Osteocyte (in vitro differentiated cells): ENCODE measurements at places on chromosomes 7 and 10. TPM values are rescaled to one million over a fixed set of nuclear protein-coding genes. Genes with fewer than 3 reads are reported as not detected.

FGL2 gene
- 0.08 and 0.16 TPM in 2 replicates for total RNA-seq

TRIL gene
- total RNA-seq, result 3.5 and 4.0 TPM in 2 replicates

CTAGE15 gene
- total RNA-seq, result not detected in 2 replicates

OR2A5 gene
- total RNA-seq, result not detected in 2 replicates

GRCh38 chr10:120810298-120810697, 40.9 kb upstream of the WDR11 start:
- H3K4me1 ChIP-seq, result no peaks in the 10 kb centered on the region
- DNase-seq, result peak; percentile 65
- H3K36me3 ChIP-seq, result no peaks in the 10 kb centered on the region
- no peak overlapping the region for H3K4me3 ChIP-seq
- peaks cover 15% of the 10 kb centered on the region for H3K27me3 ChIP-seq

DNA sequence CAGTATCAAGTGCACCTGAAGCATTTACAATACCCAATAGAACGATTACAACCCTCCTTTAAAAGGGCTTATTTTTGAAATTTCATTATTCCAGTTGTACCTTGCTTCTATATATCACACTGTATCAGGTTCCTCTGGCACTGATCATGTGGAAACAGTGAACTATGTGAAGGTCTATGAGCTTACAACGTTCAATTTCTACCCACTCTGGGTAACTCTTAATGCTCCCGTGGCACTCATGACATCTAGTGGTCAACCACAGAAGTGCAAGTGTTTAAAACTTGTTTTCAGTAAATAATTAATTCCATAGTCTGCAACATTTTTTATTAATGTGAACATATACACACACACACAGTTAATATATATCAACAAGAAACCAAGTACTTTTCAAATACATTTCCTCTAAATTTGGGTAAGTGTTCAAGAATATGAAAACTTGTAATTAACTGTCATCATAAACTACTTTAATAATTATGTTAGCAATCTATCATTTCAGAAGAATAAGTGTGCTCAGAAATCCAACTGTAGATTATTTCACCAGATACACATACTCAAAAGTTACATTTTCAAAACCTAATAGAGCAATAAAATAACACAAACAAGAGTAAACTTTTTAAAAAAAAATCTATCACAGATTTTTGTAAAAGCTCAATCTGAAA, 61.0 kb downstream of the MPP7 start:
- no peak overlapping the region for H3K4me3 ChIP-seq
- H3K4me1 ChIP-seq, result peaks cover 61% of the 10 kb centered on the region
- peaks cover 23% of the 10 kb centered on the region for H3K36me3 ChIP-seq
- peak overlapping the region; percentile 31 for H3K27ac ChIP-seq
- no peaks in the 10 kb centered on the region for H3K27me3 ChIP-seq
- DNase-seq, result no peak

GRCh38 chr7:12221414-12221813, 10.3 kb downstream of the TMEM106B start:
- H3K4me1 ChIP-seq, result no peaks in the 10 kb centered on the region
- H3K27me3 ChIP-seq, result no peaks in the 10 kb centered on the region
- DNase-seq, result no peak
- H3K4me3 ChIP-seq, result no peak overlapping the region
- peaks cover 65% of the 10 kb centered on the region for H3K36me3 ChIP-seq

DNA sequence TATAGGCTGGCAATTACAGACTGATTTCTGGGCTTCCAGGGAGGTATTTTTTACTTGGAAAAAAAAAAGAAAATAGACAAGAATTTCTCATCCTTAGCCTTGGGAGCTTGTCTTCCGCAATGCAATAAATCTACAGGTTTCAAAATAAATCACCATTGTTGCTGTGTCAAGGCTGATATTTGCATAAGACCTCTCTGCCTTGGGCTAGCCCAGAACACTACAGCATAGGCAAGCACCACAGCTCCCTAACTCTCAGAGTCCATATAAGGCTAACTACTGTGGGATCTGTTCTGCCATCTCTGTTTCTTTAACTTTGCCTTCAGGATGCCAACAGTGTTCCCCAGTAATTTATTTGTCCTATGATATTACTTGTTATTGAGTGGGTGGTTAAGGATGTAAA, 64.4 kb downstream of the ZWINT start:
- DNase-seq, result no peak
- H3K4me3 ChIP-seq, result no peak overlapping the region
- H3K27ac ChIP-seq, result no peak overlapping the region
- no peaks in the 10 kb centered on the region for H3K4me1 ChIP-seq
- no peaks in the 10 kb centered on the region for H3K36me3 ChIP-seq
- H3K27me3 ChIP-seq, result no peaks in the 10 kb centered on the region

DNA sequence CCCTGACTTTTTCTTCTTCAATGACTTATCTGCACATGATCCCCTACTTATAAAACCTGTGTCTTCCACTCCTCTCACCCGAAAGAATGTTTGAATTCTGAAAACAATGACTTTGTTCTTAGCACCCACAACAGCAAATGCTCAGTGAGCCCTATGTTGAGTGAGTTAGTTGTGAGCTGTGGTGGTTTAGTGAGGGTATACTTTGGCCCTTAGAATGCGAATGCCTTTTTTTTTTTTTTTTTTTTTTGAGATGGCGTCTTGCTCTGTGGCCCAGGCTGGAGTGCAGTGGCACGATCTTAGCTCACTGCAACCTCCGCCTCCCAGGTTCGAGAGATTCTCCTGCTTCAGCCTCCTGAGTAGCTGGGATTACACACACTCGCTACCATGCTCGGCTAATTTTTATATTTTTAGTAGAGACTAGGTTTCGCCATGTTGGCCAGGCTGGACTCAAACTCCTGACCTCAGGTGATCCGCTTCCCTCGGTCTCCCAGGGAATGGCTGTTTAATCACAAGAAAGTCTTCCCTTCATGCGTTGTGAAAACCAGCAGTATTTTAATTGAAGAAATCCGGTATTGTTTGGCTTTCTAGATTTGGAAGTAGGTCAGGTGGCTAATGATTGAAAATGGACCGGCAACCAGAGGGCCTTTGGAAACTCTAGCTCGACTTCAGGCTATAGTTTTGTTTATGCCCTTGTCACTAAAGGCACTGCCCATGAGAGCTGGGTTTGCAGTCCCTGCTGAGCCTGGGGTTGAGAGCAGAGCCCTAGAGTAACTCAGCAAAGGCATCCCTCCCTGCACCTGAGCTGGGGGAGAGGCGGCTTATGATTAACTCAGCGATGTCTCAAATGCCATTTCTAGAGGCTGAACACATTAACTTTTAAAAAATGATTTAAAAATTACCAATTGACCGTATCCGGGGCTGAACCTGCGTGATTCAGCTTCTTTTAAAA, 41.3 kb downstream of the CUX1 start:
- H3K4me3 ChIP-seq, result no peak overlapping the region
- H3K4me1 ChIP-seq, result peaks cover 33% of the 10 kb centered on the region
- DNase-seq, result no peak
- no peaks in the 10 kb centered on the region for H3K27me3 ChIP-seq

DNA sequence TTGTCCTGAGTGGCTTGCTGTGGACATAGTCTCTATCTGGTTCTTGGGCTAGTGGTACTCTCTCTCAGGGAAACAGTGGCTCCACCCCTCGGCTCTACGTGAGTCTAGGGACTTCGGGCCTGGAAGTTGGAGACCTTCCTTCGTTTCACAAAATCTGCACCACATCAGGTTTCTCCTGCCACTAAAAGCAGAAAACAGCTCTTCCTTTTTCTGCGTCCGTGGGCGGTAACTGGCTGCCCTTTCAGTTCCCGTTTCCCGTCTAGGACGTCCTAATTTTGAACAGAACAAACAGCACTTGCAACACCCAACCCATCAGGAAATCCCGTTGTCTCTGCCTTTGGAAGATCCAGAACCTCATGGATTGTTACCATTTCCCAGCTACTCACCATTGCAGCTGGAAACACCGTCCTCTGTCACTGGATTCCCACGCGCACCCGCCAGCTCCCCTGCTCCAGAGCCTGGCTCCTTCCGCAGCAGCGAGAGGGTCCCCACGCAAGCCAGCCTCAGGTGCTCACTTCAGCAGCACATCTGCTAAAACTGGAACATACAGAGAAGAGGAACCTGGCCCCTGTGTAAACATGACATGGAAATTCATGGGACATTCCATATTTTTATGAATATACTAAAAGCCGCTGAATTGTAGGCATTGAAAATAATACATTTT, 311.4 kb upstream of the AKR1E2 start:
- no peak overlapping the region for H3K4me3 ChIP-seq
- no peaks in the 10 kb centered on the region for H3K27me3 ChIP-seq
- no peaks in the 10 kb centered on the region for H3K36me3 ChIP-seq
- H3K4me1 ChIP-seq, result peaks cover 16% of the 10 kb centered on the region
- H3K27ac ChIP-seq, result no peak overlapping the region
- DNase-seq, result no peak

- no peaks in the 10 kb centered on the region for H3K27me3 ChIP-seq
- peak overlapping the region; percentile 81 for H3K27ac ChIP-seq
- no peak overlapping the region for H3K4me3 ChIP-seq
- peaks cover 2% of the 10 kb centered on the region for H3K36me3 ChIP-seq
- peaks cover 65% of the 10 kb centered on the region for H3K4me1 ChIP-seq
These were observed 39.8 kb downstream of the GNA12 start for GRCh38 chr7:2804227-2804763.

- no peak overlapping the region for H3K27ac ChIP-seq
- no peak for DNase-seq
- H3K4me1 ChIP-seq, result no peaks in the 10 kb centered on the region
- no peaks in the 10 kb centered on the region for H3K27me3 ChIP-seq
- no peaks in the 10 kb centered on the region for H3K36me3 ChIP-seq
These were observed 171.2 kb downstream of the GRM8 start for GRCh38 chr7:127081539-127081938.

DNA sequence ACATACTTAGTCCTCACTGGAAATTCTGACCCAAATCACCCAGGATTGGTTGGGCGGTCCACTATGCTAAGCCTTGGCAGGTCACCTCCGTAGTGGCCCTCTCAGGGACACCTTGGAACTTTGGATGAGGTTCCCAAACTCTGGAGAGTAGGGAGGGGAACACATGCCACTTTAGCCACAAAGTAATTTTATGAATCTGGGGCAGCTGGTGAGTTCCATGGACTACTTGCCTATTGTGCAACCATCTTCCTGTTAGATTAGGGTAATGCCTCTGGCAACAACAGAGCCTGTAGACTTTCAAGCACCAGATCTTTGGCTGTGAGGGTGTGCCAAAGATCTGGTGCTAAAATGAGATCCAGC, 77.7 kb downstream of the ITGB8 start:
- H3K27me3 ChIP-seq, result no peaks in the 10 kb centered on the region
- H3K4me1 ChIP-seq, result peaks cover under 1% of the 10 kb centered on the region
- H3K4me3 ChIP-seq, result no peak overlapping the region
- H3K27ac ChIP-seq, result no peak overlapping the region
- H3K36me3 ChIP-seq, result no peaks in the 10 kb centered on the region

DNA sequence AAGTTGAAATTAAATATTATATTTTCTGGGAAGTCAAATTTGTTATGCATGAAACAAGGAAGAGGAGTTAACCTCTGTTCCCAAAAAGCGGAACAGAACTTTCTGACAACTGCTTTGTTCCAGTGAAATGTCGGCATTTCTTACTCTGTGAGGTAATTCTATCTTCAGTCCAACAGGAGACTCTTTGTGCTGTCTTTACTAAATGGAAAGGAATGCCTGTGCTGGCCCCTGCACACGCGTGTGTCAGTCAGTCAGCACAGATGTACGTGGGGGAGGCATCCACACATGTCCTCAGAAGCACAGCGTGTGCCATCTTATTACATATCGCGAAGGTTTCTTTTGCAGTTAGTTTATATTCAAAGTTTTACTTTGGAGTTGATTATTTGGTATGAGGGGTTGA, 37.5 kb downstream of the NET1 start:
- H3K4me3 ChIP-seq, result peak overlapping the region; percentile 79
- peaks cover 41% of the 10 kb centered on the region for H3K4me1 ChIP-seq
- no peaks in the 10 kb centered on the region for H3K27me3 ChIP-seq
- peaks cover 25% of the 10 kb centered on the region for H3K36me3 ChIP-seq
- peak overlapping the region; percentile 91 for H3K27ac ChIP-seq

GRCh38 chr7:14179781-14180180, 190.3 kb upstream of the ETV1 start:
- no peak overlapping the region for H3K27ac ChIP-seq
- H3K4me3 ChIP-seq, result no peak overlapping the region
- no peaks in the 10 kb centered on the region for H3K36me3 ChIP-seq
- H3K4me1 ChIP-seq, result no peaks in the 10 kb centered on the region

DNA sequence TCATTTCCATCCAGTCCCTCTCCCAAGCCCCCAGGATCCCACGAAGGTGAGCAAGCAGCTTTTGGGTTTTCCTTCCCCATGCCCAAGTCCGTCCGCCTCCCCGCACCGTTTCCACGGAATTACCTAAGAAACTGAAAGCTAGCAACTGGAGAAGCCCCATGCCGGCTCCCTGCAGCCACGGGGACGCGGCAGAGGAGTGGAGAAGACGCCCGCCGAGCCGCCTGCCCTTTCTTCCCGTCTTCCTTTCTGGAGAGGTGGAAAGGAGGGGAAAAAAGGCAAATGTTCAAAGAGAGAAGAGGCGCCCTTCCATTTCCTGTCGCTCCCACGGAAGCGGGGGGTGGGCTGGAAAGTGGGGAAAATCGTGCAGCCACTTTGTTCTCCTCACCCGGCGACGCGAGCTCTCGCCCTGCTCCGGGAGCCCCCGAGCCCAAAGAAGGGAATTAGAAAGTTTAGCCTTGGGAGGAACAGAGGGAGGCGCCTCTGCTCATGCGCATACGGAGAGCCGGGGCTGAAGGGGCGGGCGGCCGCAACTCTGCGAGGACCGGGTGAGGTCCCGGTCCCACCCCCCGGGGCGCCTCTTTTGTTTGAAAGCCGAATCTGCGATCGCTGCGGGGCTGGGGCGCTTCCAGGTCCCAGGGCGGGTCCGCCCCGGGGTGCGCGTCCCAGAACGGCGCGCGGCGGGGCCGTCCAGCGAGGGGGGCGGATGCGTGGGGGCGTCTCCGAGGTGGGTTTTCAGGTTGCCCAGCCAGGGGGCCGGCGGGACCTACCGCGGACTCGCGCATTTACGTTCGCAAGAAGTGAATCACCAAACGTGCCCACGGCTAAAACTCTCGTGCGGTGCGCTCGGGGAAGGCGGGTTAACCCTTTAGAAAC, at the start of gene LAMB1:
Gene LAMB1 (minus strand): TSS at position 436 of the 873 bp plus-strand sequence. CDS start 276 bp downstream, at position 160.
- H3K4me1 ChIP-seq, result peaks cover 67% of the 10 kb centered on the region
- H3K27me3 ChIP-seq, result no peaks in the 10 kb centered on the region
- peak within 1 kb of the TSS; percentile 90 for H3K27ac ChIP-seq
- DNase-seq, result peak; percentile 93
- peak within 1 kb of the TSS; percentile 96 for H3K4me3 ChIP-seq

DNA sequence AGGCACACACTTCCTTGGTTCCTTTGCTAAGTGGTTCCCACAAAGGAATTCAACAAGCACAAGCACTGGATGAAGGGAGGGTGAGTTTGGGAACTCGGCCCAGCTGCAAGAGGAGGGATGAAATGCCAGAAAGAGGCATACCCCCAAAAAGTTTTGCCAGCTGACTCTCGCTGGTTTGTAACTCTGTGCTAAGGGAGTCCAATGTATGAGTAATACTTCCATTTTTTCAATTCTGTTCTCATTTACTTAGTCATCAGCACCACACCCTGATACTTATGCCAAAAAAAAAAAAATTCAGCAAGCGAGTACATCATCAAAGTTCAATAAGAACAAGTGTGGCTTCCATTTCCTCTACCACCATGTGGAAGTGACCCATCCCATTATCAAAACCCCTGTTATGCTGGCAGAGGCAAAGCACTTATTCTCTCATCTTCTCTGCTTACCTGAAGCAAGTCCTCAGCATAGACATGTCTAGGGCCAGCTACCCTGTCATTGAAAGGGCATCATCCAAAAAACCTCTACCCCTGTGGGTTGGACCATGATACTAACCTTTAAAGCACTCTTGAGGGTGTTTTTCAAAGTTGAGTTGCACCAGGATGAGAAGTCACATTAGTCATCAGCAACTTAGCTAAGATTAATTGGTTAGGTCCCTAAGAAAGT, 6.9 kb upstream of the HYCC1 start:
- H3K36me3 ChIP-seq, result no peaks in the 10 kb centered on the region
- no peak for DNase-seq
- H3K27ac ChIP-seq, result peak overlapping the region; percentile 83
- no peak overlapping the region for H3K4me3 ChIP-seq
- no peaks in the 10 kb centered on the region for H3K27me3 ChIP-seq
